ENCODE measurements at places on chromosomes 4 and X.

- DNase-seq, result no peak
These were observed 4.2 kb downstream of the BCOR start for GRCh38 chrX:40093586-40093985.

- no peak for DNase-seq
These were observed 39.5 kb downstream of the PCDH10 start for GRCh38 chr4:133188433-133189146.

DNA sequence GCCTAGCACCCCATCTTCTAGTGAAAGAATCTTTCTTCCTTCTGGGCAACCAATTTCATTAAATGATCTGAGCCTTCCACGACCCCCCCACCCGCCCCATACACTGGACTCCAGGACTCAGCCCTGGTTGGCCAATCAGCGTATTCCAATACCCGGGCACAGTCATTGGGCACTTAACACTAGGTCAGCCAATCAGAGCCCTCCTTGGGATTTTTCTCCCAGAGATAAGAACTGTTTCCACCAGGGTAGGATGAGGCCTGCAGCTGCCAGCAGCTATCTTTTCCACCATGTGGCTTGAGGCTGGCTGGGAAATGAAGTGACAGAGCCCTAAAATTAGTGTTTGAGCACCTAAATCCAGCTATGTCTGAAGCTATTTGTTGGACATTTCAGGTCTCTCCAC lies 418.8 kb downstream of the BCOR start:
- no peak for DNase-seq

DNA sequence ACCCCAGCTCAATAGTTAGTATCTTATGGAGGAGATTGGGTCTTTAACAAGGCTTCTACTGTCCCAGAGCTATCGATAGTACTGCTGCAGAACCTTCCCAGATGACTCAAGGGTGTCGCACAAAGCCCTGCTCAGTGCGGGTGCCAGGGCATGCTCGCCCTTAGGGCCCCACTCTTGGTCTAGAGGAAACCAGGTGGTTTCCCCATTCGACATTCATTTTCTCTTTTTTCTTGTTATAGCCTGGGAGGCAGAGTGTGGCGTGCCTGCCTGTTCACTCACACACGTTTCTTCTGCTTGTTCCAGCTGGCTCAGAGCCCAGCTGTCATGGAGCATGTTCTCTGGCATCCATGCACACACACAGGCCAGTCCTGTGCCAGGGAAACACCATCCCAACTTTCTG lies 144.5 kb downstream of the SMIM20 start:
- DNase-seq, result no peak

DNA sequence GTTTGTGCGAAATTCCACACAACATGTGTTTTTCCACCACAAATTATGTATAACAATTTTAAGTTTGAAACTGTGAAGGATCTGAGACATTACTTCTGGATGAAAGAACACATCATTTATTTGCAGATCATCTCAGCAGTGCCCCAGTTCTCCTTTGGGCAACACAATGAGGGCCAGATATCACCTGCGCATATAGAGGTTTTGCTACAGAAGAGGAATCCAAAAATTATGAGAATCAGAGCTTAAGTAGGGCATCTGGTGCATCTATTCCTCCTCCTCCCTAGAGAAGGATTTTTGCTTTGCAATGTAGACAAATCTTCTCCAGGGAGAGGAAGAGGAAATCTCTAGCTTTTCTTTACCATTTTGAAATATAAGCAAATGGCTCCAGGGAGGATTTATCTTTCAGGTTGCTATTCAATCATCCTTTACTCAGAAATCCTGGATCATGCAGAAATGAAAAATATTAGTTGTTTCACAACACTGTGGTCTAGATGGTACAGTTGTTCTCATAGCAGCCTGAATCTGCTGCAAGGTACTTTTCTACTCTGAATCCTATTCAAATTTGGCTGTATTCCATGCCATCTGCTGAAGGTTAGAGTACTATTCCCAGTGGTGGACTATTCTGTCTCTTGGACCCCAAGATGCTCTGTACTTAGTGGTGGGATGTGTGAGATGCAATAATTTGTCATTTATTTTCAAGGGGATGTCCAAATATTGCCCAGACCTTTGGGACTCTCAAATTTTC lies 132.1 kb downstream of the SNCA start:
- DNase-seq, result no peak

DNA sequence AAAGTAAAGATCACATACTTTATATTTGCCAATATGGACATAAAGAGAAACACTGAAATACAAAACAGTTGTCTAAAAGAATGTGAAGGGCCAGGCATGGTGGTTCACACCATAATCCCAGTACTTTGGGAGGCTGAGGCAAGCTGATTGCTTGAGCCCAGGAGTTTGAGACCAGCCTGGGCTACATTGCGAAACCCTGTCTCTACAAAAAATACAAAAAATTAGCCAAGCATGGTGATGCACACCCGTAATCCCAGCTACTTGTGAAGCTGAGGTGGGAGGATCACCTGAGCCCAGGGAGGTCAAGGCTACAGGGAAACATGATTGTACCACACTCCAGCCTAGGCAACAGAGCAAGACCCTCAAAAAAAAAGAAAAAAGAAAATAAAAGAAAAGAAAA lies 11.8 kb downstream of the RBM47 start:
- DNase-seq, result no peak

DNA sequence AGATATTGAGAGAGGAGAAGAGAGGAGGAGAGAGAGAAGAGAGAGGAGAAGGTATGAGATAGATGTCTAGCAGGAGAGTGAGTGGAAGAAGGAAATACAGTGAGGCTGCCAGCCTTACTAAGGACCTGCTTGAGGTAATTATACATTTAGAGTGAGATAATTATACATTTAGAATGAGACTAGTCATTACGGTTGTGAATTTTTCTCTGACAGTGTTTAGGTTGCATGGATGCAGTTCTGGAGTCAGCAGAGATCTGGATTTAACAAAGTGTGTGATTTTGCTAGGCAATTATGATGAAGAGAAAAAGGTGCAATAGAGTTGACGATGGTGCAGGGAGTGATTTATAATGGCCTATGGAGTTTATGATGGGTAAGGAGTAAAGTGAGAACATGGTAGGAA lies 187.1 kb upstream of the ARX start:
- DNase-seq, result no peak

- no peak for DNase-seq
These were observed 14.8 kb upstream of the CUL4B start for GRCh38 chrX:120575379-120576114.

DNA sequence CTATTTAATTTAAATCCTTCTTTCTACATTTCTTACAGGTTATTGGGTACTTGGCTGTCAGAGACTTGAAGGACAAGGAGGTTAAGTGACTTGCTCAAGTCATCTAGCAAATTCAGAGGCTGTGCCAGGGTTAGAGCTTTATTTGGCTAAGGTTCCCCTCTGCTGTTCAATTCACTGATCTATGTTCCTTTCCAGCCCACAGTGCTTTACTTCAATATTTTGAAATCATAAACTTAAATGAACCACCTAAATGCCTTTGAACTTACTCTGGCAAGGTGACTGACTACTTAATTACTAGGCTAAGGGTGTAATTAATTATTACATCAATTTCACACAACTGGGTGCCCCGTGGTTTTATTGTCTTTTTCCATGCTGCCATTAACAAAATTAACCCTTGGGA lies 288.7 kb downstream of the CAMK2D start:
- no peak for DNase-seq

GRCh38 chr4:41661442-41662076 lies 87.0 kb downstream of the PHOX2B start:
- DNase-seq, result no peak

GRCh38 chr4:40232610-40233009 lies 35.8 kb downstream of the RHOH start:
- DNase-seq, result no peak

DNA sequence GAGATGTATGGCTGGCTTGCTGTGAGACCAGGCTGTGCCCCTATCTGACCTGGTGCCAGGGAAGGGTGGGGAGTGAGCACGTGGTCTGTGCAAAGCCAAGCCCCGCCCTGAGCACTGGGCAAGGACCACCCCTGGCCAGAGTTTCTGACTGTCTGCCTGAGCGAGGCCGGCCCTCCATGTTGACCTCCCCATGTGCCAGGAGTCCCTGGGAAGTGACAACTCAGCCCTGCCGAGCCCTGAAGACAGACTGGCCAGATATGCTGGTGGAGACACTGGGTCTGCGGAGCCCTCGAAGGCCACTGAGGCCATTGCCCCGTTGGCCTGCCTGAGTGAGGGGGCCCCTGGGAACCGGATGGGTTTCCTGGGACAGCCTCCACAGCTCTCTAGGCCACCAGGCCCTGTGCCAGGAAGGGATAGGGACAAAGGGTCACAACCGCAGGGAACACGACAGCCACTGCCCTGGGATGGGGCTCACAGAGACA lies 7.1 kb upstream of the BGN start:
- DNase-seq, result no peak

DNA sequence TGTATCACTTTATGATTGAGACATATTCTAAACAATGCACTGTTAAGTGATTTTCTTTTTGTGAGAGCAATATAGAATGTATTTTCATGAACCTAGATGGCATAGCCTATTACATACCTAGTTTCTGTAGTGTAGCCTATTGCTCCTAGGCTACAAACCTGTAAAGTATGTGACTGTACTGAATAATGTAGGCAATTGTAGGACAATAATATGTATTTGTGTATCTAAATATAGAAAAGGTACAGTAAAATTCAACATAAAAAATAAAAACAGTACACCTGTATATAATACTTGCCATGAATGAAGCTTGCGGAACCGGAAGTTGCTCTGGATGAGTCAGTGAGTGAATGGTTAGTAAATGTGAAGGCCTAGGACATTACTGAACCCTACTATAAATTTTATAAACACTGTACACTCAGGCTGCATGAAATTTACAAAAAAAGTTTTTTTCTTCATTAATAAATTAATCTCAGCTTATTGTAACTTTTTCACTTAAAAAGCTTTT lies 106.7 kb downstream of the VSIG4 start:
- DNase-seq, result no peak

DNA sequence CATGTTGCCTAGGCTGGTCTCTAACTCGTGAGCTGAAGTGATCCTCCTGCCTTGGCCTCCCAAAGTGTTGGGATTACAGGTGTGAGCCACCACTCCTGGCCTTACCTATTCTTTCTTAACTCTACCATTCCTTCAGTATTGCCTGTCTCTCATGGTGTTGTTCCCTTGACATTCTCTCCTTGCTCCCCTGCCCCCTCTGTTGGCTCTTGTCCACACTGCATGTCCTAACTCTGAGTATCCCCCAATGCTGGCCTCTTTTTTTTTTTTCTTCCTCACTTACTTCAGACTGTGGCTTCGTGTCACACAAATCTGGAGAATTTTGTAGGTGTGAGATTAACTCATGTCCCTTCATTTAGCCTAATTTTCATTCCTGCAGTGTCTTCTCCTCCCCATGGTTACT lies 22.9 kb upstream of the FRMPD4 start:
- DNase-seq, result no peak

DNA sequence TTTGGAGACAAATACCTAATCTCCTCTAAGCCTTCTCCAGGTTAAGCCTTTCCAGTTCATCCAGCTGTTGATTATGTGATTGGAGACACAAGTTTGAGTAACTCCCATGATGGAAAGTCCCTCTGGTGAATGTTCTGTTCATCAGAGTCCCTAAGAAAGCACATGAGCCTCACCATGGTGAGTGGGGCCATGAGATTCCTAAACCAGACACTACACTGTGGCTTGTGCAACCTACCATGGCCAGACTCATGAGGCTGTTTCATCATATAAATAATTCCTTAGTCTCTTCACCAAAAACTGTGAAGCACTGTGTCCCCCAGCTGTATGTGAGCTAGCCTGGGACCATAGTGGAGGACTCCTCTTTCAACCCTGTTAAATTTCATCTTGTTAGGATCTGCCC lies 14.4 kb downstream of the PKD2 start:
- DNase-seq, result no peak

DNA sequence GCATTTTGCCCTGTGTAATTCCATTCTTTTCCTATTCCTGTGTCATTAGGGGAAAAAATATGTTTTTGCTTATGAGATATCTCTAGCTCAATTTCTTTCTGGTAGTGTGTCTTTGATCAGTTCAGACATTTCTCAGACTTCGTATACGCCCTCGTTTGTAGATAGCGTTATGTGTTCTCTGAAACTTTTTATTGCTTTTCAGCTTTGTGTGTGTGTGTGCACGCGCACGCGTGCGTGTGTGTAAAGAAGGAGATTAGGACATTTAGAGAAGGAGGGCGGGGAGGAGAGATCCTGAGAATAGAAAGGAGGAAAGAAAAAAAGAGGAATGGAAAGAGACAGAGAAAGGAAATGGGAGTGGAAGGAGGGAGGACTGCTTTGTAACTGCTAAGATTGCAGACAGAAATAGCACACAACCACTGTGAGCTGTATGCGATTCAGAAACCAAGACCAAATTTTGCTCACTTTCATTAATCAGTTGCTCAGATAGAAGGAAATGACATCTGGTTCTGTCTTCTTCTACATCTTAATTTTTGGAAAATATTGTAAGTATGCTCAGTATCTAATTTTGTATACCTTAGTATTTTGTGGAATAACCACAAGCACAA lies at the start of gene RXFP1:
TSS of gene RXFP1 (plus strand) at position 399 of the 605 bp plus-strand sequence. CDS start at position 494, 95 bp downstream.
- DNase-seq, result no peak

DNA sequence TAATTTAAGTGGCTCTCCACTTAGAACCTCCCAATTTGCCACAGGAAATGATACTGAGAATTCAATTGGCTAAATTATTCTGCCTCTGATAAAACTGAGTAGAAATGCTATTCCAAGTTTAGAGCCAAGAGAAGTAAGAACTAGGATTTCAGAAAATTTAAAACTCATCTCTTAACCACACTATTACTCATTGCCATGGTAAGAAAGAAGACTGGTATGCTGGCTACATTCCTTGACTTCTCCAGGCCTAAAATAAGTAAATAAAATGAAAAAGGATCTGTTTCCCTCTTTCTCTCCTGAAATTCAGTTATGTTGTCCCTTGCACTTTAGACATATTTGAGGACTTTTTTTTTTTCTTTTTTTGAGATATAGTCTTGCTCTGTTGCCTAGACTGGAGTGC lies 23.3 kb downstream of the ZNF280C start:
- DNase-seq, result no peak

GRCh38 chr4:13994016-13994415 lies 366.5 kb upstream of the BOD1L1 start:
- no peak for DNase-seq

Measured in cortex of kidney (tissue), 1 donor.